KG1 (cell line): ENCODE measurements at places on chromosomes 5 and 9.

DNA sequence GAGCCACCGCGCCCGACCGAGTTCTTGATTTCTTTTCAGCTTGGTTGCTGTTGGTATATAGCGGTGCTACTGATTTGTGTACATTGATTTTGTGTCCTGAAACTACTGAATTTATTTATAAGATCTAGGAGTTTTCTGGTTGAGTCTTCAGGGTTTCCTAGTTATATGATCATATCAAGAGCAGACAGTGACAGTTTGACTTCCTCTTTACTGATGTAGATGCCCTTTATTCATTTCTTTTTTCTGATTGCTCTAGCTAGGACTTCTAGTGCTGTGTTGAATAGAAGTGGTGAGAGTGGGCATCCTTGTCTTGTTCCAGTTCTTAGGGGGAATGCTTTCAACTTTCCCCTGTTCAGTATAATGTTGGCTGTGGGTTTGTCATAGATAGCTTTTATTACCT lies 17.4 kb upstream of the LRRC19 start:
- no peak for DNase-seq

DNA sequence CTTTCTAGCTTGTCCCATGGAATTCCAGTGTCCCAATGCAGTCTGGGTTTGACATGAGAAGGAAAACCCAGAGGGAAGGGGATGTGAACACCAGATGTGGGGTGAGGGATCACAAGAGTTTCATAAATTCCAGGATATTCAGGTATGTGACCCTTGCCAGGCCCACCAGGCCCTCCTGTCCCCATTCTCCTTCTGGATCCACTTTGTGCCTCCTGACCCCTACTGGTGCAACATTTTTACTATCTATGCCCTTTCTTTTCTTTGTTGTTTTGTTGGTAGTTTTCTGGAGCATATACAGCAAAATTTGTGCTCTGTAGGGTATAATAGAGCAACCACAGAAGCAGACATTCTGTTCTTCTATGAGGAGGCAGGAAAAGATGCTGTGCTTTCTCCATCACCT lies 597.0 kb upstream of the GRAMD2B start:
- DNase-seq, result no peak

DNA sequence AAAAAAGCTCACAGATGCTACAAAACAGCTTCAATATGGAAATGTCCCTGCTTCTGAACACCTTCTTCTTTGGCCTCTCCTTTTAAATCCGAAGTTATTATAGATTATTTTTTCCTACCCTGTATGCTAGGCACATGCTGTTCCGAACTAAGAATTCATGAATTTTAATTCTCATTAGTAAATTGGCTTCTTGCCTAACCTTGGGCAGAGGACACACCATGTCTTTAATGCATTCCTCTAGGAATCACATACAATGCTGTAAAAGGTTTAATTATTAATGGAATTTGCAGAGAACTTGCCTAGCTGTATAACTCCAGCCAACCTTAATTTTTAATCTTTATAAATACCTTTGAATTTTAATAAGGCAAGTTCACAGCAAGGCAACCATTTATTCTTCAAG lies 234.4 kb downstream of the NTRK2 start:
- DNase-seq, result no peak

- no peak for DNase-seq
These were observed 116.5 kb downstream of the GDNF start for GRCh38 chr5:37723162-37723961.

GRCh38 chr5:121987685-121988073 lies 25.9 kb downstream of the SRFBP1 start:
- no peak for DNase-seq
